SW 1271 (cell line): ENCODE measurements at places on chromosomes 7 and 10.

DNA sequence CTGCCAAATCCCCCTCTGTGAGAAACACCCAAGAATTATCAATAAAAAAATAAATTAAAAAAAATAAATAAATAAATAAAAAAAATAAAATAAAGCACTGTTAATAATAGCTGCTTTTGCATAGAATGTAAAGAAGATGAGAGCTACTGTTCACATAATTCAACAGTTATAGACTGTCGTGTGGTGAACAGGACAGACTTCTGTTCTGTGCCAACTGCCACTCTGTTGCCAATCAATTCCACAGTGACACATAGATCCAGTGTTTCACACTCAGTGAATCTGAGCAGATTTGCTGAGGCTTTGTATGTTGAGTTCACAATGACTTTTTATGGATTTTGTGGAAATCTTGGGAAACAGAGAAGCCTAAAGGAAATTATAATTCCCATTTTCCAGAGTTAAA, 14.9 kb downstream of the ARHGAP19 start:
- no peak for DNase-seq

DNA sequence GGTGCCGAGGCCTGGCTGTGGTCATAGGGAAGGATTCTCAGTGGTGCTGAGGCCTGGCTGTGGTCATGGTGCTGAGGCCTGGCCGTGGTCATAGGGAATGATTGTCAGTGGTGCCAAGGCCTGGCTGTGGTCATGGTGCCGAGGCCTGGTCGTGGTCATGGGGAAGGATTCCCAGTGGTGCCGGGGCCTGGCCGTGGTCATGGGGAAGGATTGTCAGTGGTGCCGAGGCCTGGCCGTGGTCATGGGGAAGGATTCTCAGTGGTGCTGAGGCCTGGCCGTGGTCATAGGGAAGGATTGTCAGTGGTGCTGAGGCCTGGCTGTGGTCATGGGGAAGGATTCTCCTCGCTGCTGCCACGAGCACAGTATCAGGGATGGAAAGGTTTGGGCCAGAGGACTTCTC, 327.3 kb downstream of the ADARB2 start:
- no peak for DNase-seq

DNA sequence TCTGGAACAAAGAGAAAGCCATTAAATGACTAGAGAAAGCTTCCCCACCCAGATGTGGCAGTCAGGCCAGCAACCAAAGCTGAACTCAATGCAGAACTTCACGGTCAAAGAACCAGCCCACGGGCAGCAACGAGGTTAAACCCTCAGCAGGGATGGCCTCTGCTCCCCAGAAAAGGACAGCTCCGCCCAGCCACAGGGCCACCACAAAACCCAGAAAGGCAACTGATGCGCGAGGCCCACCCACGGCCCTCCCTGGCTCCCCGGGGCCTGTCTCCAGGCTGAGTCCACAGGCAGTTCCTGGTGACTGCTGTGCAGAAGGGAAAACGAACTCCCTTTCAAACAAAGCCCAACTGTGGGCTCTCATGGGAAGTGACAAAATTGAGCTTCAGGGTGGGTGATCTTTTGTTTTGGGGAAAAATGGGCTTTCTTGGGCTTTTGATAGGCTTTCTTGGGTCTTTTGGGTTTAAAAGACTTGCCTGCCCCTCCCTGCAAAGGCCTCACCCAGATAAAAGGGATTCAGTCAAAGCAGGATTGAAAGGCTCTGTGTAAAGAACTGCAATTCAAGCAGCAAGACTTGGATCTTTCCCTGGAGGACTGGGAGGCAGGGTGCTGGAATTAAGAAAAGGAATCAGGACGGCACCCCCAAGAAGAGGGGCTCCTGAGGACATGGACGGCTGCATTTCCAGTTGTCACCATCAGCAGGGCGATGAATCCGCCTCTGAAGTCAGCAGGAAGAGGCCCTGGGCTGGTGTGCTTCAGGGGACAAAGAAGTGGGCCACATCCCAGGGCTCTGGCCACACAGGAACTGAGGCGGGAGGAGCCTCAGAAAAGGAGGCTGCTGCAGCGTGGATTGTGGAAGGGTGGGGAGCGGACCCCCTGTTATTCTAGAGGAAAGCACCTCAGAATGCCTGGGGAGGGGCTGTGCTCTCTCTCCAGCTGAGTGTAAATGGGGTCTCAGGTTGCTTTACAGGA, 209.9 kb downstream of the USP6NL start:
- DNase-seq: no peak

GRCh38 chr7:70655694-70656093, 476.2 kb upstream of the GALNT17 start:
- DNase-seq: no peak

DNA sequence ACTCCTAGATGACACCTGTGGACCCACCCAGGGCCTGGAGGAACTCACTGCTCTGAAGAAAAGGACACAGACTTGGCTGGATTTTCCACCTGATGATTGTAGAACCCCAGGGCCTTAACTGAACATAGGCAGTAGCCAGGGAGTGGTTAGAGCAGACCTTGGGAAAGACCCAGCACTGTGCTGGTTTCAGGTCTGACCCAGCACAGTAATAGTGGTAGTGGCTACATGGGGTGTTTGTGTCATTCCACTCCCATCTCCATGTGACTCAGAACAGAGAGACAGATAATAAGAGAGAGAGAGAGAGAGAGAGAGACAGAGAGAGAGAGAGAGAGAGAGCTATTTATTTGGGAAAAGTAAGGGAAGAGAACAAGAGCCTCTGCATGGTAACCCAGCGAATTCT, 239.1 kb upstream of the MEOX2 start:
- no peak for DNase-seq

- no peak for DNase-seq
Measured at GRCh38 chr10:7337431-7338171, 73.2 kb downstream of the SFMBT2 start.

GRCh38 chr7:138825049-138825721, 27.2 kb upstream of the ATP6V0A4 start:
- DNase-seq: no peak

DNA sequence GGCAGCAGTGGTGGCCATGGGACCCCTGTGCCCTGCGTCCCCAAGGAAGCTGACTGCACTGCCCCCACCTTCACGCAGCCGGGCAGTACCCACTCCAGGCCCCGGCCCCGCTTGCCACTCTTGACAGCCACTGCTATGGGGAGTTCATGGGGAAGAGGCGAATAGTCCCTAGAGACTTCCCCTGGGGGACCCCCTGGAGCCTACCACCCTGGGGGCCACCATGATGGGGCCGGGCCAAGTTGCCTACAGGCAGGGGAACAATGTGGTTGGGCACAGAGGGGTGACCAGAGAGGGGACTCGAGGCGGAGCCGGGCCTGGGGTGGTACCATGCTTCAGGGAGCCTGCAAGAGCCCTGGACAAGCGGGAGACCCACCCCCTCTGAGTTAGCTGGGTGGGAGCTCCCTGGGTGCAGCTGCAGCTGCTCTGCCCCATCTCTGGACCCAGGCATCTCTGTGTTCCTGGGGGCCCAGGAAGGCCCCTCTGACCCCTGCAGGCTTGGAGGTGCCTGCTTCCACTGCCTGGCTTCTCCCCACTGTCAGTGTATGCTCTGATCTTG, 567.6 kb downstream of the GRM8 start:
- no peak for DNase-seq

DNA sequence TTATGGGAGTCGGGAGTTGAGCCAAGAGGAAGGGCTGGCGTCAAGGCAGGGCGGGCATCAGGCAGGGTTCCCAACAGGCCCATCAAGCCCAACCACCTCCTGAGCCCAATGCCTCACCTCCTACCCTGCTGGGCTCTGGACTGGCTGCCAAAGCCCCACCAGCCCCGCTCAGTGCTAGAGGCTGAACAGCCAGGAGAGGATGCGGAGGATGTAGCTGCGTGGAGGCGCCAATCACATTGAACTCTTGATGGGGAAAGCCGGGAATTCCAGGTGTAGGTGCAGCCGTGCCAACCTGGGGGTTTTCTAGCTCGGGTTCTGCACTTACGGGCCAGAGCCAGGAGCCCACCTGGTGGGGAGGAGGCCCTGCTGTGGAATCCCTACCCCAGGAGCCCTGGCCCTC, 12.9 kb downstream of the ATP5MF start:
- DNase-seq: no peak

GRCh38 chr10:69439813-69440506, 11.3 kb upstream of the TSPAN15 start:
- DNase-seq: no peak

DNA sequence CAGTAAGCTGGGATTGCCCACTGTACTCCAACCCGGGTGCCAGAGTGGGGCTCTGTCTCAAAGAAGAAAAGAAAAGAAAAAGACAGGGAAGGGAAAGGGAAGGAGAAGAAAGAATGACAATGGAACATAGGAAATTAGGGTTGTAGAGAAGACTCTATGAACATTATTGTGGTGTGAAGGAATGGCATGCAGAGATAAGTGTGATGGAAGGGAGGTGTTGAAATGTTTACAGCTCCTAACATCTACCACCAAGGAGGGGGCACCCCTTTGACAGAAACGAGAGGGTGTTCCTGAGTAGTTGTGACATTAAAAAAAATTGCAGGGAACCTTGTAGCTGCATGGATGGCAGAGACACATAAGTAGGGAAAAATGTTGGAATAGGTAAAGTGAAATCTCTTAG, 27.5 kb downstream of the AUTS2 start:
- DNase-seq: no peak

- DNase-seq: no peak
Measured at GRCh38 chr7:132755538-132756483, 179.5 kb upstream of the PLXNA4 start.

GRCh38 chr7:159091041-159091440, 53.6 kb downstream of the VIPR2 start:
- no peak for DNase-seq

DNA sequence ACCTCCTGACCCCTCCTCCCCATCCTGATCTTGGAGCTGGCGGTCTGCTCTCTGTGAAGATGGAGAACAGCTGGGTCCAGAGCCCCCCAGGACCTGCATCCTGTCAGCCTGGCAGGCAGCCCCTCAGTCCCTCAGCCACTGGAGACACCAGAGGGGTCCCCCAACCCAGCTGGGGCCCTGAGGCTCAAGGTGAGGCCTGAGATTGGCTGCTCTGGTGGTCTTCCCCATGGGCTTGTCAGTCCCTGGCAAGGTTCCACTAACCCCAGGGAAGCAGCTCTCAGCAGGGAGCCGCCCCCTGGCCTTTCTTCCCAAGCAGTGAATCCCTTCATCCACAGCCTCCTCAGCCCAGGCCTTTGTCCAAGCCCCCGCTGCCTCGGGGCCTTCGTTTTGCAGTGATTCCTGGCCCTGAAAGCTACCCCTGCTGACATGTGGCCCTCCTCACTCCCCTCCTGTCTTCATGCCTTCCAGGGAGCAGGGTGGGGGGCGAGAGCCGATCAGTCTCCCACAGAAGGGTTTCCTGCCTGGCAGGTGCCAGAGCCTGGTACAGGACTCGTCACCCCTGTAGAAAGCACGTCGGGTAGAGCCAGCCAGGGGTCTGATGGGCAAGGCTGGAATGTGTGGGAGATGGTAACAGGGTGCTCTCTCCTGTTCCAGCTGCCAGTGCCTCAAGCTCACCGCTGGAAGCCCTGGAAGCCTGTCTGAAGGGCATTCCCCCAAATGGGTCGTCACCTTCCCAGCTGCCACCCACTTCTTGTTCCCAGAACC, 48.5 kb downstream of the ZNF467 start:
- no peak for DNase-seq

GRCh38 chr7:1666823-1667565, 3.1 kb upstream of the ELFN1 start:
- no peak for DNase-seq
